ENCODE measurements at places on chromosomes 6 and 20. TPM values are rescaled to one million over a fixed set of nuclear protein-coding genes. Genes with fewer than 3 reads are reported as not detected.

The UTRN gene
- 16.8 TPM for polyA plus RNA-seq

The OLIG3 gene
- 0.09 TPM for polyA plus RNA-seq

DNA sequence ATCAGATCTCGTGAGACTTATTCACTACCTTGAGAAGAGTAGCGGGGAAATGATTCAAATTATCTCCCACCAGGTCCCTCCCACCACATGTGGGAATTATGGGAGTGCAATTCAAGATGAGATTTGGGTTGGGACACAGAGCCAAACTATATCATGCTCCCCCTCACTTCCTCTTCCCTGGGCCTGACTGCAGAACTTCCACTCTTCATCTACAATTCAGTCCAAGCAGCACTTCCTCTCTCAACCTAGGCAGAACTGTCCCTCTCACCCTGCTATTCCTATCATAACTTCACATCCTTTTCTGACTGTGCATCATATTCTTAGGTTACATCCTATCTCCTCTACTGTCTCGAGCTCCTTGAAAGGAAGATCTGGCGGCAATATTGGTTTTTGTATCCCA lies 184.0 kb upstream of the HDDC2 start:
- no peaks in the 10 kb centered on the region for H3K27me3 ChIP-seq
- H3K36me3 ChIP-seq: no peaks in the 10 kb centered on the region
- no peak overlapping the region for H3K4me3 ChIP-seq
- H3K27ac ChIP-seq: no peak overlapping the region

DNA sequence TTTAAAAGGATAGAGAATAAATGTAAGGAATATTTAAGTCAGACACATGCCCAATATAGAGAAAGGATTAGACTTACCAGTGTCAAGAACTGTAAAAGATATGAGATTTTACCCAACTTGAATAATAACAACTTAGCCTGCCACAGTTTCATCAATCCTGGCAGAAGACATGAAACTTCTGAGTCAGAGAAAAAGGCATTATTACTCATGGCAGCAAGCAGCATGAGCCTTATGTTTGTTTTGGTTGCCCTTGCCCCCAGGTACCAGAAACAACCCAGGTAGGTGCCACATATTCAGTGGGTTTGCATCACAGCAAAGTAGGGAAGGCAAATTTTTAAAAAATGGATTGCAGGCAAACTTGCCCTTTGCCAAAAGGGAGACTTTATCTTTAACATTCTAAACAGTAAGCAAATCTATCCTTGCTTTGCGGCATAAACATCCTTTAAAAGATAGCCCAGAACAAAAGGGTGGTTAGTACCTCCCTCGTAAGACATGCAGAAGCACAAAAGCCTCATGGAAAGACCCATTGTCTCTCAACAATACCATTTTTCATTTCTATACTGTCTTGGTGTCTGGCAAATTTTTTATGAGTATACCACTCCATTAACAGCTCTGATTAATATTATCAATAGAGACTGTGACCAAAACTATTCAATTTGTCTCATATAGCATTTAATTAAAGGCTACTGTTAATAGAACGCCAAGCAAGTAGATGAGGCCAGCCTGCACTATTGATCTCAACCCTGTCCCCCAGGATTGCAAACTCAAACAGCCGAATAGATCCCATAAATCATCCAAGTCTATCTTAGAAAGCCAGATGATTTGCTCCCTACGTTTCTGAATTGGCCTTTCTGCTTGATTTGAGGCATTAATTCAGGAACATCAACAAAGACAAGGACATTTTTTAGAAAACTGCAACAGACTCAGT lies 185.1 kb downstream of the COL19A1 start:
- H3K4me1 ChIP-seq: no peaks in the 10 kb centered on the region
- H3K4me3 ChIP-seq: no peak overlapping the region
- H3K27me3 ChIP-seq: no peaks in the 10 kb centered on the region
- DNase-seq: no peak

DNA sequence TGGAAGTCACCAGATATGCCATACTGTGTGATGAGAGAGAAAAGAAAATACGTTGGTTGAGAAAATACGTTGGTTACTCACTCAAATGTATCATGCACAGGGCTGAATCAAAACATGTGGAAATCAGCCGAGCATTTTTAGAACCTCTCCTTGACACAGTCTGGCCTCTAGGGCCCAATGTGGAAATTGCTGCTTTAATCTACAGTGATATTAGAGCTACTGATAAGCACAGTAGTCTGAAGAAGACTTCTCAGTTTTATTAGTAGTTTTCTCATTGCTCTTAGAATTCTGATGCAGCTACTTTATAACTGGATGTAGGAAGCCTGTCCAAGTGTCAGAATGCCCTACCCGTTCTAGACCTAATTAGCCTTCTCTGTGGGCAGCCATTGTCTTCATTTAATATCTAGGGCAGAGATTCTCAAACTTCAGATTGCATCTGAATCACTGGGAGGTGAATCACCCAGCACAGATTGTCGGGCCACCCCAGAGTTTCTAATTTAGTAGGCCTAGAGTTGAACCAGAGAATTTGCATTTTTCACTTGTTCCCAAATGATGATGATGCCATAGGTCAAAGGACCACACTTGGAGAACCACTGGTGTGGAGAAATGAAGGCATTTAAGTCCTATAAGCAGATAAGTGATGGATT lies 229.1 kb downstream of the PLCB1 start:
- H3K36me3 ChIP-seq: no peaks in the 10 kb centered on the region
- no peak overlapping the region for H3K27ac ChIP-seq
- H3K27me3 ChIP-seq: no peaks in the 10 kb centered on the region
- no peak for DNase-seq

- H3K4me3 ChIP-seq: no peak overlapping the region
- no peak for DNase-seq
- no peaks in the 10 kb centered on the region for H3K4me1 ChIP-seq
- no peak overlapping the region for H3K27ac ChIP-seq
Observed at GRCh38 chr6:96972689-96973088, 48.2 kb downstream of the KLHL32 start.

- no peaks in the 10 kb centered on the region for H3K27me3 ChIP-seq
- H3K4me3 ChIP-seq: no peak overlapping the region
- H3K27ac ChIP-seq: no peak overlapping the region
- peak; percentile 30 for DNase-seq
- H3K36me3 ChIP-seq: peaks cover 2% of the 10 kb centered on the region
- peaks cover 20% of the 10 kb centered on the region for H3K4me1 ChIP-seq
Observed at GRCh38 chr6:52286798-52287432, 2.4 kb upstream of the MCM3 start.

Measured in thymus (tissue), 14 donors.